ENCODE measurements at places on chromosomes 2 and 18.

- DNase-seq: no peak
These were observed 172.0 kb downstream of the SLC4A10 start for GRCh38 chr2:161796192-161796591.

DNA sequence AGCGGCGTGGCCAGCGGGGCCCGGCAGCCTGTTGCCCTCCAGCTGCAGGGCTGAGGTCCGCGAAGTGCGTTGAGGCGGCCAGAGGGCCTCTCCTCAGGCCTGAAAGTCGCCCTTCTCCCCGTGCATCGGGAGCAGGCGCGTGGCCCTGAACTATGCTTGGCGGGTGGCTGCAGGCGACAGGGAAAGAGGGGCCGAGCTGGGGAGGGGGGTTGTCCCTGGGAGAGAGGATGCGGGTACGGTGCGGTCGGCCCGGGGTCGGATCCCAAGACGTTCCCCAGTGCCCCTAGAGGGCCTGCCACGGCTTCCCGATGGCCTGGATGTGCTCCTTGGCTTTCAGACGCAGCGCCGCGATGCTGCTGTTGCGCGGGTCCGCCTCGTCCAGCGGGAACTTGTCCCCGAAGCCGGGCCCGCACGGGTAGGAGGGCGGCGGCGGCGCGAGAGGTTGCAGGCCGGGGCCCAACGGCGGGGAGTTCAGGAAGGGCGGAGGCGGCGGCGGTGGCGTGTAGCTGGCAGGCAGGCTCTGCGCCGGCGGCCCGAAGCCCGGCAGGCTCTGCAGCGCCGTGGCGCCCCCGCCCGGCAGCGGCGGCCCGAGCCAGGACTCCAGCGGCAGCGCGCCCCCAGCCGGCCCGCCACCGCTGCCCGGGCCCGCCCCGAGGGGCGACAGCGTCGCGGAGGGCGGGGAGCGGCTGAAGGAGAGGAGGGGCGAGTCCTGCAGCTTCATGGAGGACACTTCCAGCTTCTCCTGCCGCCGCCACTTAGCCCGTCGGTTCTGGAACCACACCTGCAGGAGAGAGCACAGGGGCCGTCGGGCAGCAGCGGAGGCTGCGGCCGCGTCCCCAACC is 4.3 kb downstream of the RAX start:
- DNase-seq: no peak

DNA sequence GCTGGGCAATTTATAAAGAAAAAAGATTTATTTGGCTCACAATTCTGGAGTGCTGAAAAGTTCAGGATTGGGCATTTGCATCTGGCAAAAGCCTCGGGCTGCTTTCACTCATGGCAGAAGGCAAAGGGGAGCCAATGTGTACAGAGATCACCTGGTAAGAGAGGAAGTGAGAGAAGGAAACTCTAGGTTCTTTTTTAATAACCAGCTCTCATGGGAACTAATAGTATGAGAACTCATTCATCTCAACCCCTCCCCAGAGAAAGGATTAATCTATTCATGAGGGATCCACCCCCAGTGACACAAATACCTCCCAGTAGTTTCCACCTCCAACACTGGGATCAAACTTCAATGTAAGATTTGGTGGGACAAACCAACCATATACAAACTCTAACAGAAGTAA is 129.0 kb downstream of the EVA1A start:
- no peak for DNase-seq

GRCh38 chr18:27447451-27447881 is 262.4 kb upstream of the CHST9 start:
- DNase-seq: no peak

DNA sequence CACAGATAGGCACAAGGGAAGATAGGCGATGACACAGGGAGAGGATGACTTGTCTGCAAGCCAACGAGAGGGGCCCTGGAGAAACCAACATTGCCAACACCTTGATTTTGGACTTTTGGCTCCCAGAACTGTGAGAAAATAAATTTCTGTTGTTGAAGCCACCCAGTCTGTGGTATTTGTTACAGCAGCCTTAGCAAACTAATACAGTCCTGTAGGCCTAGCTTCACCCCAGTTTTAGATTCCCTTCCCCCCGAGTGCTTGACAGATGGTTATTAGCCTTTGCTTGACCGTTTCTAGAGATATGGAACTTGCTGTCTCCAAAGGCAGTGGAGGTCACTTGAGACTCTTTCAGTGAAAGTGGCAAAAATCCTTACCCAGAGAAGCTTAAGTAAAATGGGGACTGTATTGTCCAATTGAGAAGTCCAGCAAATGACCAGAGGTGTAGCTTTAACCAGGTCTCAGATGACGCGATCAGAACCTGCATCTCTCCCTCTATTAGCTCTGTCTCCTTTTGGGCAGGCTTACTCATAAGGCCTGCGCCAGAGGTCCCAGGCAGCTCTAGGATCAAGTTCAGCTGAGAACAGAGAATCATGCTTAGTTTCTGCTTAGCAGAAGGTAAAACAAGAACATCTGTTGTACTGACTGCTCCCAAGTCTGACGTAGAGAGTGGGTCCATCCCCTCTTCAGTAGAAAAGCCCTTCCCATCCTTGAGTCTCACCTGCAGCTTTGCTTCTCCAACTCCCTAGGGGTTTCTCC is 50.4 kb downstream of the MFSD6 start:
- DNase-seq: no peak

DNA sequence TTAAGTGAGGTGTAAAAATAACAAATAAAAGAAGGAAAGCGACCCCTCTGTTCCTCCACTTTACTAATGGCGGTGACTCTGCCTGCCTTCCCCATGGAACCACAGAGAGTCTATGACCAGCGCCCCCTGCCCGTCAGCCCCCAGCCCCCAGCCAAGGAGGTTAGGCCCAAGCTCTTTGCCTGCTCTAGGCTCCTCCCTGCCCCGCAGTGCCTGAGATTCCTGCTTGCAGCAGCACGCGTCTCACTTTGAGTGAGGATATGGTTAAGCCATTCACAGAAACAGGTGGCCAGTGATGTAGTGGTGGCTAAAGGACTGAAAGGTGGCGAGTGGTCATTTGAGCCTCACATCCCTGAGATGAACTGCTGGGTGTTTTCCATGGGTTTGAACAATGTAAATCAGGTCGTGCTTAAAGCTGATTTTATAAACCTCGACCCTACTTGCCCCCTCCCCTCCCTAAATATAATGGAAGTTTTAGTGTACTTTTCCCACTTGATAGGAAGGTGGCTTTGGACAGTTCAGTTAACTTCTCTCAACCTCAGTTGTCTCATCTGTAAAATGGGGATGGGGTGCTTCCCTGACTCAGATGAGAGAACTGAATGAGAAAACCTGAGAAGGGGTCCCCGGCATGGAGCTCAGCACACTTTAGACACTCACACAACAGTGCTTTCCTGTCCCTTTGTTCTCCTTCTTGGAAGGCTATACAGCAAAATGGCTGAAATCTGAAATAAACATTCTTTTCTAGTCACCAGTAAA is 46.5 kb downstream of the IL1RL2 start:
- DNase-seq: no peak

- DNase-seq: no peak
These were observed 78.0 kb upstream of the SH3BP4 start for GRCh38 chr2:234873828-234874173.
